ENCODE measurements at places on chromosomes 1 and 21.

DNA sequence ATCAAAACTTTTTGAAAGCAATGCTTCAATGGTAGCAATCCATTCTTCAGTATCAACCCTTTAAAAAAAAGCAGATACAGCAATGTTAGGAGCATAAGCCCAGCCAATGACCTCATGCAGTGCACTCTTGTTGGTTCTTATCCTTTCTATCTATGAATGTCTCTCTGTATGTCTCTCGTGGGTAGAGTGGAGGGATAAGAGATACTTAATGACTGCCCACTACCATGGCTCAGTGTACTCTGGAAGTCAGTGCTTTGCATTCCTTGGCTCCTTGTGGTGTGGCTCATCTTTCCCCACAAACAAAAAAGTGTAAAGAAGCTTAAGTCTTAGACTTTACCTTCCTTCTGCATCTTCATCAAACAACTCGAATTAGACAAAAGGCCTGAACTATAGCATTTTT lies 50.3 kb downstream of the PCSK9 start:
- no peak for DNase-seq

GRCh38 chr1:56215771-56216170 lies 363.6 kb downstream of the PLPP3 start:
- no peak for DNase-seq

- no peak for DNase-seq
Observed at GRCh38 chr1:185608177-185608576, 126.0 kb upstream of the HMCN1 start.

DNA sequence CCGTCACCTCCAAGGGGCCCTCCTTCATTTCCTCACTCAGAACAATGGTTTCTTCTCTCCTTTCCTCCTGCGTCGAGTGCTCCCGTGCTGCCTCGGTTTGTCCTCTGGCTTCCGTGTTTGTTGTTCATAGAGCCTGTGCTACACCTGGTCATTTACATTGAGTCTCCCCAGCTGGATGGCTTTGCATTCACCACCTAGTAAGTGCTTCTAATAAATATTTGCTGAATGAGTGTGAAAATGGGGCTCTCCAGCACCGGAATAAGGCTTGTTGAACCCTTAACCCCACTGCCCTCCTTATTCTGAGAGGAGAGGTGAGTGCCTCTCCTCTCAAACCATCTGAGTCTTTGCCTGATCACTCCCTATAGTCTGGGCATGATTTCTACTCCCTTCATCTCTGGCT lies 104.9 kb downstream of the CNIH3 start:
- DNase-seq, result no peak

DNA sequence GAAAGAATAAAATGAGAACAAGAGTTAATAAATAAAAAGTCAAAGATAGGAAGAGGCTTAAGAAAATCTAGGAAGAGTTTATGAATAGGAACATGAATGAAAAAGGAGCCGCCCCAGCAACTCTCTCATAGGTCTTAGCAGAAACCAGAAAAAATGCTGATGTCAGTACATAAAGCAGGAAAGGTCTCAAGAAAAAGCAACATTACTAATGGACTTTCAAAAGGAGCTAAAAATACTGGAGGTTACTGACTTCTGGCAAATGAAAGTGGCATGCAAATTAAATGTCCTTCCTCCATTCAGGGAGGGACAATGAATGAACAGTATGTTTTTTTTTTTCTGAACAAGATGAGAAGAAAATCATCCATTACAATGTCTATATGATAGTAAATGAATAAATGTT lies 387.6 kb downstream of the BRINP2 start:
- DNase-seq, result no peak

GRCh38 chr1:32466761-32467160 lies 1.9 kb downstream of the ZBTB8B start:
- no peak for DNase-seq

- DNase-seq, result peak; percentile 49
Observed at GRCh38 chr21:39441502-39442475, 3.8 kb downstream of the LCA5L start.

DNA sequence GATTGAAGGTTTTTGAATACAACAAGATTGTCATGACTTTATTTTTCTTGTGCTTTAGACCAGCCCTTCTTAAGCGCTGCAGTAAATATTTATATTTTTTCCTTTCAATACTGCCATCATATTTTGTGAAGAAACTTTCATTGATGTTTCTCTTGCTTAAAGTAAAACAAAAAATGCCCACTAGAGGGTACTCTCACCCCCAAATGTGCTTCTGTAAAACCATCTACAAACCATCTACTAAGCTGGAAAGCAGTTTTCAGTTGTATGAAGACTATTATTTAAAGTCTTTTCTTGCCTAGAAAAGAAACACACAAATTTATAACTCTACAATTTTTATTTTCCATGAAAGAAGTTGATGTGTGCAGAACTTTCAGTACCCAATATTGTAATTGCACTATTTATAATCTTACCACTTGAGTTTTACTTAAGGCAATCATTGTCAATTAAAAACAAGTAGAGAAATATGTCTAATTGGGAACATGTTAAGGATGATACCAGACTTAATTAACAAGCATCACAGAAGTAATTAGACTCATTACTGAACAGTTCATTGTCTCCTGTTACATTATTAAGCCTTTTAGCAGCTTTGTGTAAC lies 10.7 kb downstream of the LEPR start:
- peak; percentile 42 for DNase-seq

DNA sequence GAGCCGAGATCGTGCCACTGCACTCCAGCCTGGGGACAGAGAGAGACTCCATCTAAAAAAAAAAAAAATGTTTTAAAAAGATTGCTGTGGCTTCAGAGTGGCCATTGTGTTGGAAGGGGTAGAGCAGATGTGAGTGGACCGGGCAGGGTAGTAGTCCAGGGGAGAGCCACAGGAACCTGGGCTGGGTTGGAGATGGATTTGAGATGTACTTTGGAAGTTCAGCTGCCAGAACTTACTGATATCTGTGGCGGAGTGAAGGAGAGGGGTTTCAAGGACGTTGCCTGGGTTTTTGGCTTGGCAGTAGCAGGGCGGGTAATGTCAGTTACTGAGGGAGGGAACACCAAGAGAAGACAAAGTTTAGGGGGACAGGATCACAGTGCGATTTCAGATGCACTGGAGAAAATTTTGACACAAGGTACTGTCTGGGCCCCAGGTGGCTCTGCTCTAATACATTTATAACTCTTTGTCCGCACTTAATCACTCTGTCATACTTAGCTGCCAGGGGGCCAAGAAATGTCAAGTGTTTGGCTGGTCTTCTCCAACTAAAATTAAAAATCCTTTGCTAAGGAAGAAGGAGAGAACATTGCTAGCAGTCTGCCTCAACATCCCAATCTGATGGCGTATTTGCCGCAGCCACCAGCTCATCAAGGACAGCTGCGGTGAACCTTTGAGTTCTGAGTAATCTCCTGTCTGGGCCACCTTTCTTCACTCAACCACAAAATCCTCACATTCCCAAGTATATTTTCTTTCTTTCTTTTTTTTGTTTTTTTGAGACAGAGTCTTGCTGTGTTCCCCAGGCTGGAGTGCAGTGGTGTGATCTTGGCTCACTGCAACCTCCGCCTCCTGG lies 9.6 kb downstream of the EPHX1 start:
- DNase-seq, result no peak

GRCh38 chr1:235397733-235398132 lies 30.5 kb downstream of the TBCE start:
- DNase-seq, result no peak

DNA sequence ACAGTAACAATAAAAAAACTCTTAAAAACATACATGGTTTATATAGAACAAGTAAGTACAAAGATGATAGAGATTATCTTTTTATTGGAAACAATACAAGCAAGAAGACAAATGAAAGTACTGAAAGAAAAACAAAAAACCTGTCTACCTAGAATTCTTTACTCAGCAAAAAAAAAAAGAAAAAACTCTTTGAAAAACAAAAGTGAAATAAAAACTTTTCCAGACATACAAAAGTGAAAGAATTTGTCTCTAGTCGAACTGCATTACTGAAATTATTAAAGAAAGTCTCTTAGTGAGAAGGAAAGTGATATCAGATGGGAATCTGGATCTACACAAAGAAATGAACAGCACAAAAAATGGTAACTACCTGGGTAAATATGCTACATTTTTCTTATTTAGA lies 2.7 kb upstream of the HMCN1 start:
- no peak for DNase-seq

DNA sequence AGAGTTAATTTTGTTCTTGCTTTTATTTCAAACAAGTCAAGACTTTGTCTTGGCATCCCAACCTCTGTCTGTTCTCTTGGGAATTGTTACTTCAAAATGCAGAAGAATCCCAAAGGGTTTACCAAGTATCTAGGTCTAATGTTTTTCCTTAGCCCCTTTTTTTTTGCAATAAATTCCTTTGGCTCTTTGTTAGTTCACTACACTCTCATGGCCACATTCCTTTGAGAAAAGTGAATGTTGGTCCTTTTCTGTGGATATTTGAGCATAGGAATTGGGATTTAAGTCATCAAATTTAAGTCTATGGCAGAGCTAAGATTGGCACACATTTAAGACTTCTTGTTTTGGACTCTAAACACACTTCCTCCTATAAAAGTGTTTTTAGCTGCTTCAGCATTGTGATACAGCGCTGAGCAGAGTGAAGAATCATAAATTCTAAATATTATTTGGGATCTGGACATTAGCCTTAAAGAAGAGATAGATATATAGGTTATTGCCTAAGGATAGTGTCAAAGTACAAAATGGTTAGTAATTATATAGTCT lies 1.9 kb downstream of the BTF3L4 start:
- no peak for DNase-seq

- DNase-seq, result no peak
Observed at GRCh38 chr1:98764485-98764884, 103.0 kb downstream of the SNX7 start.

DNA sequence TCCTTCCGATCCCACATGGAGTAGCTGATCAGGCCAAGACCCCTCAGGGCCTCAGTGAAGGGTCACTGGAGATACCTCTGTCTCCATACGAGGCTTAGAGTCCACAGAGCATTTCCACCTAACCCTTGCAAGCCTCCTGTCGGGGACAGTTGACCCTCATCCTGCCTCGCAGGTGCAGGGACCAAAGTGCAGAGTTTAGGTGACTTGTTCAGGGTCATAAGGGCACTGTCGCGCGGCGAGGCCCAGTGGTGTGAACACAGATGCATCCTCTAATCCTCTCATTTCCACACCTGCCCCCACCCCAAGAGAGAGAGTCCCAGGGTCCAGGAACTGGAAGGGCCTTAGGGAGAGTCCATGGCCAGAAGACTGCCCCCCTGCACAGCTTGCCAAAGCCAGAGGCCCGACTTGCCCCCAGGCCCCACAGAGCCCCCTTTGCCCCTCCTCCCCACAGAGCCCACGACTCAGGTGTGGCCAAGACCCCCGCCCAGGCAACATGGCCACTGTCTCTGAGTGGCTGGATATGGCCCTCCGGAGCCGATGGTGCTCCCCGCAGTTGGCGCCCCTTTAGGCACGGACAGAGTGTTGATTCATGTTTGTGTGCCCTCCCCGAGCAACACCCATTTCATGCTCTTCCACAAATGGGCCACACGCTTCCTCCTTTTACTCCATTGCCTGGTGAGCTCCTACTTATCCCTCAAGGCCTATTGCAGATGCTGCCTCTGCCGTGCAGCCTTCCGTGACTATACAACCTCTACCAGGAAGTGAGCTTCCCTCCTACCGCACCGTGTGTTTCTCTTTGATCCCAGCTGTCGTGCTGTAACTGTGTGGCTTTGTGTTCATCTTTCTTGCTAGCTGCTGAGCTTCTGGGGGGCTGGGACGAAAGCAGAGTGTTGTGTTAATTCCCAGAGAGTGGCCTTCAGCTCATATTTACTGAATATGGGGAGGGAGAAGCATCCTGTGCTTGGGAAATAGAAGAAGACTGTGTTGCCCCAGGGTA lies 1.7 kb downstream of the TRPM2 start:
- no peak for DNase-seq

GRCh38 chr1:242827538-242827937 lies 303.0 kb upstream of the PLD5 start:
- no peak for DNase-seq

DNA sequence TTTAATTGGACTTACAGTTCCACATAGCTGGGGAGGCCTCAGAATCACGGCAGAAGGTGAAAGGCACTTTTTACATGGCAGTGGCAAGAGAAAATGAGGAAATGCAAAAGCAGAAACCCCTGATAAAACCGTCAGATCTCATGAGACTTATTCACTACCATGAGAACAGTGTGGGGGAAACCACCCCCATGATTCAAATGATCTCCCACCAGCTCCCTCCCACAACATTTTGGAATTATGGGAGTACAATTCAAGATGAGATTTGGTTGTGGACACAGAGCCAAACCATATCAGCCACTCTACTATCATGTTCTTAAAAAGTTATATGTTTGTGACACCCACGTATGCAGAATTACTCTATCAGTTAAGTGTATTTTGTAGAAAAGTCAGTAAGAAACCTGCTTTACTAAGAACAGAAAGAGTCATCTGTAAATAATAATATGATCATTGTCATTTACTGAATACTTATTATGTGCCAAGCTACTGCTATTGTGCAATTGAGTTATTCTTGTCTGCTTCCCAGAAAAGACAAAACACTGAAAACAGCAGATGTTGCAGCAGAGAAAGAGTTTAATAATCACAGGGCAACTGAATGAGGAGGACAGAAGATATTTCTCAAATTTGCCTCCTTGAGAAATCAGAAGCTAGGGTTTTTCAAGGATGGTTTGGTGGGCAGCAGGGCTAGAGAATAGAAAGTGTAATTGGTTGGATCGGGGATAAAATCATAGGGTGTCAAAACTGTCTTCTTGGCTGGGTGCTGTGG lies 207.7 kb upstream of the FGGY start:
- no peak for DNase-seq

DNA sequence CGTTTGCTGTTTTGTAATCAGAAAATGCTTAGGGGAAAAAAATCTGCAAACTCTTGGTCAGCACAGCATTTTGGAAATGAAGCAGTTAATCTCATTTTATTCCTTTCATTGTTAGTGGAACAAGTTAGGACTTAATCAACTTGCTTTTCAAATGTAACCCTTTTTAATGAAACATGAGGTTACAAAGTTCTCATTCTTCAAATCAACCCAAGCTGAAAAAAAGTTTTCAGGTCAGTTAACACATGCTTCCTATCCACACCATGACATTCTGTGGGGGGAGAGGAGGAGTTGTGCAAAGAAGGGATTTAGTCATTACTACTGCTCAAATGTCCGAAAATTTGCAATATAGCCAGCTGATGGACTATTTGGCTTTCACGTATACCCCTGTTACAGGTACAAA lies 283.2 kb upstream of the LYPLAL1 start:
- no peak for DNase-seq

GRCh38 chr1:28441674-28442073 lies 64.2 kb upstream of the RCC1 start:
- no peak for DNase-seq

DNA sequence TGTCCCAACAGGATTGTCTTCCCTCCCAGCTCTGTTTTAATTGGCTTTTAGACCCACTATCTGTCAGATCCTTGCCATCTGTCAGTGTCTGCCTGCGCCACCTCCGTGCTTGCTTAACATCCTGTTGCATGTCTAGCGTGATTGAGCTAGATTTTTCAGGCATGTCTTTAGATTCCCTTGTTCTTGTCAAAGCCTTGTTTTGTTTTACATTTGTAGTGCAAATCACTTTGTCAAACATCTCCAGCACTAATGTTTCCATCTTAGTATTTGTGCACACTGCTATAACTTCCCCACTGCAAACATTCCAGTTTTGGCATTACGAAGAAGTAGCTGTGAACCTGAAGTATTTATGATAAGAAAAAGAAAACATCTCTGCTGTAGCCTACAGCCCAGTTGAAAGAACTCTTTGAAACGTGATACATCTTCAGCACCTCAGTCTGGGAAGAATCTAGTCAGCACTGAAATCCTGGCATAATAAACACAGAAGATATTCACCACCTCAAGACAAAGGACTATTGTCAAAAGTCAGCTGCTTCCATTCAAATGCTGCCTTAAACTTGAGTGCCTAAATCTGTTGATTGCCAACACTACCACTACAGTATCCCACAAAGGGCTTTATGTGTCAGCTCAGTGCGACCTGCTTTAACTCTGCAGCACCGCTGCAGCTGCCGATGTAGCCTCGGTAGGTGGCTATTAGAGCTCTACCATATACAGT lies 105.0 kb downstream of the FNBP1L start:
- no peak for DNase-seq
